ENCODE measurements at places on chromosomes 5 and 9. TPM values are rescaled to one million over a fixed set of nuclear protein-coding genes. Genes with fewer than 3 reads are reported as not detected.

COL27A1 gene
- not detected for polyA plus RNA-seq

GHR gene
- polyA plus RNA-seq: not detected

SPARC gene
- polyA plus RNA-seq: 16.1 TPM

SCAMP1 gene
- polyA plus RNA-seq: 29.2 TPM

GRM6 gene
- polyA plus RNA-seq: not detected

PCA3 gene
- polyA plus RNA-seq: not detected

CLPTM1L gene
- polyA plus RNA-seq: 25.7 TPM

IDNK gene
- polyA plus RNA-seq: 20.9 TPM

GABRA1 gene
- polyA plus RNA-seq: not detected

IL4 gene
- polyA plus RNA-seq: not detected

SPINK6 gene
- not detected for polyA plus RNA-seq

ADAMTS6 gene
- 0.88 TPM for polyA plus RNA-seq

IL17B gene
- polyA plus RNA-seq: not detected

AGXT2 gene
- polyA plus RNA-seq: not detected

CIZ1 gene
- polyA plus RNA-seq: 37.0 TPM

BARHL1 gene
- polyA plus RNA-seq: not detected

SCGB3A2 gene
- not detected for polyA plus RNA-seq

GCNT4 gene
- polyA plus RNA-seq: 0.08 TPM

DNAJC18 gene
- polyA plus RNA-seq: 5.1 TPM

ADRA1B gene
- polyA plus RNA-seq: not detected

TXNDC8 gene
- not detected for polyA plus RNA-seq

INSL4 gene
- not detected for polyA plus RNA-seq

SGCD gene
- not detected for polyA plus RNA-seq

DHX29 gene
- polyA plus RNA-seq: 16.0 TPM

MYMK gene
- polyA plus RNA-seq: not detected

CXCL14 gene
- not detected for polyA plus RNA-seq

PCDHA1 gene
- polyA plus RNA-seq: not detected

HTR4 gene
- not detected for polyA plus RNA-seq

ADGRD2 gene
- polyA plus RNA-seq: not detected

GABRA6 gene
- polyA plus RNA-seq: not detected

SCGB3A1 gene
- not detected for polyA plus RNA-seq

AOPEP gene
- 4.5 TPM for polyA plus RNA-seq

SLC34A3 gene
- polyA plus RNA-seq: not detected

TMED9 gene
- polyA plus RNA-seq: 96.6 TPM
